Upper lobe of left lung (tissue), 6 donors: ENCODE measurements at places on chromosomes 3 and 15. TPM values are rescaled to one million over a fixed set of nuclear protein-coding genes. Genes with fewer than 3 reads are reported as not detected.

DNA sequence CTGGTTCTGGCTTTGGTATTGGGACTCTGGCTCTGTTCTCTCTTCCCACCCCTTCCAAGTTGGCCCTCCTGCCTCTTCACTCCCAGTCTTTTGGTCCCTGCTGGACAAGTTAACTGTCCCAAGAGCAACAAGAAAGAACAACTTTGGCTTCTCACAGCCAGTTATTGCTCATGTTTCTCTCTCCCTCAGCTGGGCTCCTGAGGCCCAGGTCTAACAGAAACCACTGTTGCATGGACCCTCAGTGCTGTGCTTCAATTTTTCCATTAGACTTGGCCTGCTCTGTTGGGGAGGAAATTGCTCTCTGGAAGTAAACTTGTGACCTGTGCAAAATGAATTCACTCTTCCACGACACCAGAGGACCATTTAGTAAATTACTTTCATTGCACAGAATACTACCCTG is 64.5 kb downstream of the CHST2 start:
- DNase-seq, result no peak
- H3K27ac ChIP-seq, result no peak overlapping the region
- no peaks in the 10 kb centered on the region for H3K36me3 ChIP-seq

DNA sequence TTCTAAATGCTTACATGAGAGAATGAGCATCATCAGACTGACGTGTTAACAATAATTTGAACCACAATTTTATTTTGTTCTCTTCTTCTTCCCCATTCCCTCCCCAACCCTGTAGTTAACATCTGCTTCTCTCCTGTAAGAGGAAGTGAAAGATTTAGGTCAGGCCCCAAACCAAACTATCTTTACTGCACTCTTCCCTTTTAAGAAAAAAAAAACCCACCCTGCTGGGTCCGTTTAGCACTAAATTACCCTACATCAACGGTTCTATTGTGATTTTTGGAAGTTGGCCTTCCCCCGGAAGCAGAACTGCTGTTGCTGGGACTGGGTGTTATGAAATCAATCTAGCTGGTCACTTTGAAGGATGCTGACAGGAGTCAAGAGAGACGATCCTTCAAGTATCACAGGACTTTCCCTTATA is 49.4 kb downstream of the NFKBIZ start:
- H3K4me3 ChIP-seq, result no peak overlapping the region
- H3K27me3 ChIP-seq, result no peaks in the 10 kb centered on the region
- DNase-seq, result no peak
- no peaks in the 10 kb centered on the region for H3K36me3 ChIP-seq
- H3K27ac ChIP-seq, result no peak overlapping the region

GRCh38 chr15:65115086-65115485 is at the start of gene UBAP1L:
TSS of gene UBAP1L (minus strand) at chr15:65115200. CDS start at chr15:65106215, 8,985 bp downstream.
- H3K27ac ChIP-seq, result no peak within 1 kb of the TSS
- no peaks in the 10 kb centered on the region for H3K4me1 ChIP-seq
- H3K36me3 ChIP-seq, result peaks cover 22% of the 10 kb centered on the region
- no peak within 1 kb of the TSS for H3K4me3 ChIP-seq
- H3K27me3 ChIP-seq, result no peaks in the 10 kb centered on the region

DNA sequence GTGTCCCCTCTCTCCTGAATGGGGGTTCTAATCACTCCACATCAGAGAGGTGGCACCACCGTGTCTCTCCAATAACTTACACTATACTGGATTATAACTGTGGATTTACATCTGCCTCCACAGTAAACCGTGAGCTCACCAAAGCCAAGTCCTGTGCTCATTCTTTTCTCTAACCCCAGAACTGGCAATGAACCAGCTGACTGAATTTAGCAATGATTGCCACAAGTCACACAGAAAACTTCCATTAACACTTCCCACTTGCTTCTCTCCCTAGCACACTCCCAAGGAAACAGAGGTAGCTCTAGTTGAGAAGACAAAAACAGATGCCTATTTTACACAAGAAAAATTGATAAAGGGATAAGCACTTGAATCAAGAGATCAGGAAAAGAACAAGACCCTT is 361.3 kb downstream of the ULK4 start:
- H3K36me3 ChIP-seq, result no peaks in the 10 kb centered on the region
- H3K4me3 ChIP-seq, result no peak overlapping the region
- no peak overlapping the region for H3K27ac ChIP-seq
- no peaks in the 10 kb centered on the region for H3K4me1 ChIP-seq

C2CD4B gene
- 2.4 TPM for total RNA-seq

- no peaks in the 10 kb centered on the region for H3K27me3 ChIP-seq
- H3K36me3 ChIP-seq, result no peaks in the 10 kb centered on the region
- H3K27ac ChIP-seq, result no peak overlapping the region
Measured at GRCh38 chr15:83846847-83847246, 192.9 kb downstream of the ADAMTSL3 start.

CLDN18 gene
- total RNA-seq, result 134 TPM

UPK1B gene
- total RNA-seq, result not detected

DNA sequence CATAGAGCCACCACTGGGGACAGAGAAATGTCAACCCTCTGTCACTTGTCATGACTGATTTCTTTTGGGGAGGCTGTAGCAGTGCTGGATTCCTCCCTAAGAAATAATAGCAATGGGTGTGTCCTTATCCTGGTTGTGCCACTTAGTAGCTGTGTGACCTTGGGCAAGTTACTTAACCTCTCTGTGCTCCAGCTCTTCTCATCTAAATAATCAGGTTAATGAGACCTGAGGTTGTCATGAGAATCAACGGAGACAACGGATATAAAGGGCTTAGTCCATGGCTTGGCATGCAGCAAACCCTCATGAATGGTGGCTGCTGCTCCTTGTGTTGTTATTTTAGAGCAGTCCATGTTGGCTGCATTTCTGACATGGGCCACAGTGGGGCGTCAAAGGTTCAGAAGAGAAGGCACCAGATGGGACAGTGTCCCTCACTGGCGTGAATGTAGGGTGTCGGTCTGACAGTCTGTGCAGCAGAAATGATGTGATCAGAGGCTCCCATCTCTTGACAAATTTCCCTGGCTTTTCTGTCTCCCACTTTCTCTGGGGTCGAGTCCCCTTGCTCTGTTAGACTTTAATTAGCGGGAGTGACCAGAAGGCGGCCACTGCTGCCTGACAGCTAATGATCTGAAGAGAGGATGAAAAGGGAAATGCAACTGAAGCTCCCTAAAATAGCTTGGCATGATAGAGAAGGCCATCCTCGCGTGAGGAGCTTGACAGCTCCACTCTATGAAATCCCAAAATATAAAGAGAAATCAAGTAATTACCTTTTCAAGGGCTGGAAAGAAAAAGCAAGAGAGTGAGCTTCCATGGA is 209.4 kb downstream of the CADPS start:
- no peak overlapping the region for H3K4me3 ChIP-seq
- H3K4me1 ChIP-seq, result no peaks in the 10 kb centered on the region
- no peaks in the 10 kb centered on the region for H3K36me3 ChIP-seq
- no peak for DNase-seq

GRCh38 chr3:100766069-100766468 is 56.8 kb downstream of the TFG start:
- H3K27ac ChIP-seq, result no peak overlapping the region
- H3K4me3 ChIP-seq, result no peak overlapping the region
- no peaks in the 10 kb centered on the region for H3K27me3 ChIP-seq
- H3K4me1 ChIP-seq, result no peaks in the 10 kb centered on the region

DNA sequence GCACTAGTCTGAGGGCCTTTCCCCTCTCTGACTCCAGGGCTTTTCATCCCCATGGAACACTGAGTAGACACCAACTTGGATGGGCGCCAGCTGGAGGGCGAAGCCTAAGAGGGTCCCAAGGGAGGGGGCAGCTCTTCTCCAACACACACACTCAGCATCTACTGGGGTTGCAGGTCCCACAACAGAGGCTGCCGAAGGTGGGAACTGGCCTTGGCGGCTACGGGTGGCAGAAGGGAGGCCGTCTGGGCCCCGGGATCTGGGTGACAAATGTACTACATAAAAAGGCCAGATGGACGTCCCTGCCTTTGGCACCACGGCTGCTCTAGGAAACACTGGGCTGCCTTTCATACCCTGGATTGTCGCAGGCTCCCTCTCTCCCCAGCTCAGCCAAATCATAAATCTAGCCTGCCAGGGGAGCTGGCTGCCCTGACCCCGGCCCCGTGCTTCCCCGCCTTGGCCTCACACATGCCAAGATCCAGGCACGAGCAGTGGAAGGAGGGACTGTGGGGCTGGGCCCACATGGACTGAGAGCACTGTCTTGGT is 31.5 kb downstream of the SEMA5B start:
- no peak overlapping the region for H3K27ac ChIP-seq
- H3K4me1 ChIP-seq, result no peaks in the 10 kb centered on the region
- H3K4me3 ChIP-seq, result no peak overlapping the region
- no peak for DNase-seq
- H3K27me3 ChIP-seq, result no peaks in the 10 kb centered on the region
- no peaks in the 10 kb centered on the region for H3K36me3 ChIP-seq

HACD2 gene
- 43.6 TPM for total RNA-seq

GRCh38 chr15:101045236-101045646 is 126.1 kb downstream of the LRRK1 start:
- H3K27ac ChIP-seq, result no peak overlapping the region
- peak; percentile 15 for DNase-seq
- no peaks in the 10 kb centered on the region for H3K27me3 ChIP-seq
- H3K36me3 ChIP-seq, result peaks cover 11% of the 10 kb centered on the region
- H3K4me3 ChIP-seq, result no peak overlapping the region

DNA sequence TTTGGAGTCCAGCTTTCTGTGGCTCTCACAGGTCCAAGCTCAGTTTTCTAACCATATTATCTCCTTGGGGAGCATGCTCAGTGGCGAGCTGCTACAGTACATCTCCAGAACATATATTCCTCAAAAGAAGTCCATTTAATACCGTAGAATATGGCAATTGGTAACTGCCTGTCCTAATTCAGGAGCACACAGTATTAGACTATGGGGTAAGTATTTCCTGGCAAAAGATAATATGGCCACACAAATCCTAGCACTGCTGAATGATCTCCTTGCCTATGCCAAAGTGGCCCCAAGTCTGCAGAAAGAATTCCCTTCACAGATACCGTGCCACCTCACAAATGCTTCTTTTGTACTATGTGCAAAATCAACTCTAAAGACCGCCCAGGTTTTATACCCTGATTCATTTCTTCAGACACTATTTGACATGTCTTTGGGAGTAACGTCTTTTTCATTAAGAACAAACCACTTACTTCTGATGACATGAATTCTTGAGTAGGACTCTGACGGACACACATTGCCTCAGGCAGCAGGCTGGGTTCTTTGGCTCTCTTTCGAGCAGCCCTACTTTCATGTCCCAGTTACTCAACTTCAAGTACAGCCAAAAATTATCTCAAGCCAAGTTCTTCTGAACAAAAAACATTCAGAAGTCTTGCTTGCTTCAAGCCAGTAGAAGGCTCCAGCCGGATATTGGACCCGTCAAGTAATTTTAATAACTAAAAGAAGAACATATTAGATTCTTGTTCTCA is 368.3 kb upstream of the DCBLD2 start:
- no peaks in the 10 kb centered on the region for H3K27me3 ChIP-seq
- DNase-seq, result no peak
- no peak overlapping the region for H3K27ac ChIP-seq
- H3K4me3 ChIP-seq, result no peak overlapping the region
- no peaks in the 10 kb centered on the region for H3K4me1 ChIP-seq

DNA sequence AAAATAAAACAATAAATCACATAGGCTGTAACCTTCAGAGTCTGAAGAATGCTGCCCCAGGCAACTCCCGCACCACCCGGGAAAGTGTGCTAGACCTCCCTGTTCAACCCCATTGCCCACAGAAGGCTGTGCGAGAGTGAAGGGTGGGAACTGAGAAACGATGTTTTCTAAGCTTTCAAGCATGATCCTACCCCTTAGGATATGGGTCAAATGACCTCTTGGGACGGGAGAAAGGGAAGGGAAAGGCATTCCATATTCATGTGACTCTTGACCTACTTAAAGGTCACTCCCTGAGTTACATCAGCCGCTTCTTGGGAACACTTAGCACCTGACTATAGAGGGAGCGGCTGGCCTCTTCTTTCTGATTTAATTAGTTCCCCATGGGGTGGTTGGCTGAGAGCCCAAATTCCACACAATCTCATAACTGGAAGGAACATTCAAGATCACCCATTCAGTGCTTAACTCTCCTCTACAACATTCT is 114.7 kb upstream of the SLC24A5 start:
- no peak overlapping the region for H3K27ac ChIP-seq
- no peak overlapping the region for H3K4me3 ChIP-seq
- H3K27me3 ChIP-seq, result no peaks in the 10 kb centered on the region
- no peaks in the 10 kb centered on the region for H3K4me1 ChIP-seq
- H3K36me3 ChIP-seq, result no peaks in the 10 kb centered on the region
- DNase-seq, result no peak

- peaks cover 19% of the 10 kb centered on the region for H3K4me1 ChIP-seq
- no peaks in the 10 kb centered on the region for H3K27me3 ChIP-seq
- no peak overlapping the region for H3K27ac ChIP-seq
- H3K36me3 ChIP-seq, result no peaks in the 10 kb centered on the region
- no peak for DNase-seq
- H3K4me3 ChIP-seq, result no peak overlapping the region
Measured at GRCh38 chr3:126908752-126909275, 74.1 kb upstream of the PLXNA1 start.

- no peak overlapping the region for H3K4me3 ChIP-seq
- no peak for DNase-seq
- H3K4me1 ChIP-seq, result no peaks in the 10 kb centered on the region
- H3K27me3 ChIP-seq, result no peaks in the 10 kb centered on the region
Measured at GRCh38 chr15:51075826-51076523, 18.7 kb downstream of the TNFAIP8L3 start.

PLA2G4D gene
- total RNA-seq, result not detected

ALPK3 gene
- total RNA-seq, result 16.6 TPM

RPL35A gene
- total RNA-seq, result 132 TPM

DNA sequence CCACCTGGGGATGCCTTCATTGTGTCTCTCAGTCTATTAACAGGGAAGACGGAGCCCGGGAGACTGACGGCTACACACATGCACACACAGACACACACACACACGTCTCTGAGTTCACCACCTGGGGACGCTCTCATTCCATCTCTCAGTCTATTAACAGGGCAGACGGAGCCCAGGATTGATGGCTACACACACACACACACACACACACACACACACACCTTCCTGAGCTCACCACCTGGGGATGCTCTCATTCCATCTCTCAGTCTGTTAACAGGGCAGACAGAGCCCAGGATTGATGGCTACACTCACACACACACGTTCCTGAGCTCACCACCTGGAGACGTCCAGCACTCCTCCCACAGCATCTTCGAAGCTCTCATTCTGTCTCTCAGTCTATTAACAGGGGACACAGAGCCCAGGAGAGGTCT is 143.9 kb downstream of the OR4M2 start:
- H3K36me3 ChIP-seq, result no peaks in the 10 kb centered on the region
- no peak overlapping the region for H3K4me3 ChIP-seq
